ENCODE measurements at places on chromosomes 11 and 22.

DNA sequence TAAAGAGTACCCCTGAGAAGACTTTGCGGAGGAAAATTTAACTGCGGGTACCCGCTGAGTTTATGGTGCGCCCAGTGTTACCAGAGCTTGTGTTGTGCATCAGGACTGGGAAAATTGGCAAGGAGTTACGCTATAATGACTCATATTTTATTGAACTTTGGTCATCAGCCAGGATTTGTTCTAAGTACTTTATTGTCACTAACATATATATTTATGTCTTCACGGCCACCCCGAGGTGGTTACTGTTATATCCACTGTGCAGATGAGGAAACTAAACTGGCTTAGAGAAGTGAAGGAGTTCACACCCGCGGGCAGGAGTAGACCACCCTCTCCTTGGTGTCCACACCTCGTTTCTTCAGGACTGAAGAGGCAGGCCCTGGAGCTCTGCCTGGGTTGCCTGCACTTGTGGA, 667 bp downstream of the ACCS start:
- DNase-seq: peak; percentile 45

DNA sequence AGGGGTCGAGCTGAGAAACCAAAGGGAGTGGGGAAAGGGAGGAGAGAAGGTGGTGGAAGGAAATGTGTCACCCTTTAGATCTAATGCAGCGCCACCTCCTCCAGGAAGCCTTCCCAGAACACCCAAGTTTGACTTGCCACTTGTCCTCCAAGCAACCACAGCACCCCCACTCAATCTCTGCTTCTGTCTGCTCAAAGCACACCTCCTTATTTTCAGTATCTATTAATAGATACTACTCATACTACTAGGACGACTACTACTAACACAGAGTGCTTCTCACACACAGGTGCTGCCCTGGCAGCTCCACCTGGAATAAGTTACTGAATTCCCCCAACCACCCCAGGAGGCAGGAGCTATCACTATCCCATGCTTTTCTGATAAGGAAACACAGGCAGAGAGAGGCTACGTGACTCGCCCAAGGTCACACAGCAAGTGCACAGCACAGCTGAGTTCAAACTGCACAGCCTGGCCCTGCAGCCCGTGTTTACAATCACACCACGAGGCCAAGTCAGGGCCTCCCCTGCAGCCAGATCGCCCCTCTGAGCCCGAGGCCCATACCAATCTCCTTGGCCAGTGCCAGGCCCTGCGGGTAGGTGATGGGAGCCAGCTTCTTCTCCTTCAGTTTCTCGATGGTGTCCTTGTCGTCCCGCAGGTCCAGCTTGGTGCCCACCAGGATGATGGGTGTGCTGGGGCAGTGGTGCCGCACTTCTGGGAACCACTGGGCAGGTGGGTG, 13.2 kb downstream of the RAC2 start:
- DNase-seq: no peak

DNA sequence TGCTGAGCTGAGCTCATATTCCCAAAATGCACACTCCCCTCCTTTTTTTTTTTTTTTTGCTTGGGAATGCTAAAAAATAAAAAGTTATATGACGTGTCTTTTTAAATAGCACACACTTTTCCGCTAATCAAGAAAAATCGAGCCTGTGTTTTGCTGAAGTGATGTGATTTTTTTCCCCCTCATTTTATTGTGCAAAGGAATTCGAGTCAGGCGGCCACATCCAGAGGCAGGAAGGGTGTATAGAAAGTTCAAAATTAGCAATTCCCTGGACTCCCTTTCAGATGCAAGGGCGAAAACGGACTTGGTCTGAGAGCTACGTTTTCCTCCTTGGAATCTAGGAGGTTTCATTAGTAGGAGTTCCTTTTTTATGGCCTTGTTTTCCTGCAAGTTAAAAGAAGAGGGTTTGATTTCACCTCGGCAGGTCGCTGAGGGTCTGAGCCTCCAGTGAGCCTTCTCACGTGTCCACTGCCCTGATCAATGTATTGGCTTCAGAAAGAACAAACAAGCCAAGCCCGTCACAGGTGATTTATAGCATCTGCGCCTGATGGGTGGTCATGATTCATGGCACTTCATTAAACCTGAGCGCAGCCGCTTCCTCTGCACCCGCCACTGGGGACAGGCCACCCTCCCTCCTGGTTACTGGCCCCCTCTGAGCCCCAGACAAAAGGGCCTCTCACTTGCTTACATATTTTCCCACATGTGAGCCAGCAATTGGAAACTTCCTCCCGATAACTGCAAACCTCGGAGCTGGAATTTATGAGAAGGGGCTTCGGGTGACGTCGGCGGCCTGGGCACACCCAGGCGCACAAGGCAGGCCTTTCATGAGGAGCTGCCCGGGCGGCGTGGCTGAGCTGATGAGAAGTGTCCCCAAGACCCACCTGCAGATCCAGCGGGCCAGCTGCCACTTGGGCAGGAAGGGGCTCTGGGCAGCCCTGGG, 64.4 kb upstream of the LINC01488 start:
- DNase-seq: no peak

DNA sequence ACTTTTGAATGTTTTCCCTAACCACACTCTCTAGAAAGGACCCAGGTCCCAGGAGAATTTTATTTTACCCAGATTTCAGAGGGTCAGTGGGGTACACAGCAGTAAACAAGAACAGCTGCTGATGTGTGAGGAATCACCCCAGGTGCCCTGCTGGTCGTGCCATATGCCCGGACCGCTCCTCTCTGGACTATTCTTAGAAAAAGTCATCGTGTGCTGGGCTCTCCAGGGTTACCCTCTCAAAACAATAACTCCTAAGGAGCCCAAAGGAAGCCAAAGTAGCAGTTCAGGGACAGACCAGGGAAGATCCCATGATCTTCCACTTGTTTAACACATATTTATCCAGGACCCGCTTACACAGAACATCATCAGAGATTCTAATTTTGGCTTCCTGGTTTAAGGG, 29.7 kb downstream of the LRP4 start:
- no peak for DNase-seq

GRCh38 chr11:116777056-116777455, 4.3 kb upstream of the BUD13 start:
- DNase-seq: no peak

GRCh38 chr22:35959121-35959800, 69.4 kb downstream of the RBFOX2 start:
- DNase-seq: no peak

Measured in CD14-positive monocyte (primary cell).